ENCODE measurements at places on chromosomes 13 and 19.

GRCh38 chr19:16825312-16826052, 3.7 kb upstream of the SIN3B start:
- no peak for DNase-seq

GRCh38 chr13:57970404-57970803, 338.9 kb downstream of the PCDH17 start:
- DNase-seq, result no peak

DNA sequence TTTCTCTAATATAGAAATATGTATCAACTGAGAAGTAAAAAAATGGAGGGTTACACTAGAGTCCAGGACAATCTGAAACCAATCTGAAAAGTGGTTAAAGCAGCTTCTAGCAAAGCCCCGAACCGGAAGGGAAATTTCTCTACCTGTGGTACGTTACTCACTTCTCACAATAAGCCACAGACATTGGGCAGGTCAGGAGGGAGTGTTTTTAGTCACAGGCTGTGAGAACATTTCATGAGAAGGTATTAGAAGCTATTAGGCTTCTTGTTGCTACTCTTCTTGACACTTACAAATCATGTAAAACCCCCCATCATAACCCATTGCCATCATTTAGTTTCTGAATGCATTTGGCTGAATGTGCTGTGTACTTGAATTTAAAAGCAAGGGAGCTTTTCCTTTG, 120.9 kb downstream of the NUFIP1 start:
- DNase-seq, result no peak

- DNase-seq, result no peak
These were observed 9.4 kb upstream of the ZNF234 start for GRCh38 chr19:44131955-44132354.

DNA sequence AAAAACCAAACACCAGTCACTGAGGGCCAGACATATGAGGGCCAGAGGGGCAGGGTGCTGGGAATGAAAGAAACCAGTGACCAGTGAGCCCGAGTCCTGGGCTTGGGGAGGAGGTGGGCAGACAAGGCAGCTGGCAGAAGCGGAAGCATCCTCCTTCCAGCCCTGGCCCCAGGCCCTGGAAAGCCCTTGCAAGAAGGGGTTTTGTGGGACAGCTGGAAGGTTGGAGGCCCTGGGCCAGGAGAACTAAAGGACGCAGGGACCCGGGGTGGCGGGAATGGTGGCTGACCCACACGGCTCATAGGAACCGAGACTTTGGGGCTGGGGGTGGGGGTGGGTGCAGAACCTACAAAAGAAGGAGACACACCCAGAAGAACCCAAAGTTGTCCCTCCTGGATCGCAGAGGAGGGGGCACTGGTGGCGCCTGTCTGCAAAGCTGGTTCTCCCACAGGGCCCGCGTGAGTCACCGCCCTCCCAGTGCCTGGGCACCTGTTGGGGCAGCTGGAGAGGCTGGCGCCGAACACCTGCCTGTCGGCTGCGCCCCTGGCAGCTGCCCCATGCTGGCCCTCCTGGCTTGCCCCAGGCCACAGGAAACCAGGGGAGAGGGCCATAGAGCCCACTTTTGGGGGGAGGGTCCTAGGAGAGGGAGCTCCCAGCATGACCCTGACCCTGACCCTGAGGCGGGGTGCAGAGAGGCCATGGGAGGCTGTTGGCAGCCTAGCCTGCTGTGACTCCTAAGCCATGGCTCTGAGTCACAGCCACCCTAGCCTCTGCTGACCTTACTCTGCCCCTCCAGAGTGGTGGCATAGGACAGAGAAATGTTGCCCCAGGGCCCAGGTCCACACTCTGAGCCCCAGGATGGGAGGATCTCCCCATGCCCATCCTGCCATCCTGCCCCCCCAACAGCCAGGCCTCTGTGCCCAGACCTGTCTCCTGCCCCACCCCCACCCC, 802 bp downstream of the DMPK start:
- DNase-seq, result no peak

- no peak for DNase-seq
These were observed 11.5 kb upstream of the TFDP1 start for GRCh38 chr13:113573065-113573464.

DNA sequence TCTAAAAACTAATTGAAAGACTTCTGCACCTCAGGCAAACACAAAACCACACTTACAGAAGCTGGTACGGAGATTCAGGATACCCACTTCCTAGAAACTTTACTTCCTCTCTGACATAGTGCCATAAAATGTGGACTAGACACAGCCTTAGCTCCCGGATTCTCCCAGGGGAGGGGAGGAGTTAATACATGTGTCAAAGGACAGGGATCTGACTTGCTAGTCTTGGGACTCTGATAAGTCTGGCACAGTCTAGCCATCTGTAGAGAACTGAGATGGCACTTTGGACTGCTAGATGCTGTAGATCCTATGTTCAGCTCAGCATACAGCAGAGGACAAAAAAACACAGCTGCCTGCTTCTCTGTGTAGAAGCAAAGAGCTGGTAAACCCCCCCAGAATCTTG, 769.8 kb upstream of the MIR17HG start:
- no peak for DNase-seq

GRCh38 chr19:18710996-18711751, 27.7 kb downstream of the CRTC1 start:
- no peak for DNase-seq

GRCh38 chr19:33477781-33478180, 43.8 kb downstream of the PEPD start:
- DNase-seq, result no peak

DNA sequence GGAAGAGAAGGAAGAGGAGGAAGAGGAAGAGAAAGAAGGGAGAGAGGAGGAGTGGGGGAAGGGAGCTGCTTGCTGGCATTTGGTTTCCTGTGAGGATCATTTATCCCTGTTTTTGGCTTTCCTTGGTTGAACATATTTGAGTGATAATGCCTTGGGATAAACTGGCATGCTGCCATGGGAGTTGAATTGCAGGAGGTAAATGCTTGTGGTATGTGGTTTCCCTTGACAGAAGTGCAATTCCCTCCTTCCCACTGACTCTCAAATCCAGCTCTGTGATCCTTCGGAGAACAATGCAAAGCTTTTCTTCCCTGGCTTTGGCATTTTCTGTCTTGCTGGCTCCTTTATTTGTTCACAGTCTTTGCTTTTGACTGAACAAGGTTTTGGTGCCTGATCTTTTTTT, 27.2 kb upstream of the CBY2 start:
- no peak for DNase-seq

GRCh38 chr13:44758630-44759383, 182.7 kb upstream of the TSC22D1 start:
- no peak for DNase-seq

DNA sequence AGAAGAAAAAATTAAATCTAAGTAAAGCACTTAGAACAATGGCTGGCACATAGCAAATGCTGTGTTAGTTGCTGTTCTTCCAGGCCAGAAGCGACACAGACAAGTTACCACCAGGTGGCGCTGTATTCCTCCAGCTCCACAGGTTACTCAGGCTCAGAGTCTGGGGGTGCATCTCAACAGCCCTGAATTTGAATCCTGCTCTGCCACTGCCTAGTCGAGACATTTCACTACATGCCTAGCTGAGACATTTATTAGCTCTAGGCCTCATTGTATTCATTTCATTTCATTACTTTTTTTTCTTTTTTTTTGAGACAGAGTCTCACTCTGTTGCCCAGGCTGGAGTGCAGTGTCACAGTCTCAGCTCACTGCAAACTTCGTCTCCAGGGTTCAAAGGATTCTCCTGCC, 16.4 kb upstream of the CYP2B6 start:
- DNase-seq, result peak; percentile 73

DNA sequence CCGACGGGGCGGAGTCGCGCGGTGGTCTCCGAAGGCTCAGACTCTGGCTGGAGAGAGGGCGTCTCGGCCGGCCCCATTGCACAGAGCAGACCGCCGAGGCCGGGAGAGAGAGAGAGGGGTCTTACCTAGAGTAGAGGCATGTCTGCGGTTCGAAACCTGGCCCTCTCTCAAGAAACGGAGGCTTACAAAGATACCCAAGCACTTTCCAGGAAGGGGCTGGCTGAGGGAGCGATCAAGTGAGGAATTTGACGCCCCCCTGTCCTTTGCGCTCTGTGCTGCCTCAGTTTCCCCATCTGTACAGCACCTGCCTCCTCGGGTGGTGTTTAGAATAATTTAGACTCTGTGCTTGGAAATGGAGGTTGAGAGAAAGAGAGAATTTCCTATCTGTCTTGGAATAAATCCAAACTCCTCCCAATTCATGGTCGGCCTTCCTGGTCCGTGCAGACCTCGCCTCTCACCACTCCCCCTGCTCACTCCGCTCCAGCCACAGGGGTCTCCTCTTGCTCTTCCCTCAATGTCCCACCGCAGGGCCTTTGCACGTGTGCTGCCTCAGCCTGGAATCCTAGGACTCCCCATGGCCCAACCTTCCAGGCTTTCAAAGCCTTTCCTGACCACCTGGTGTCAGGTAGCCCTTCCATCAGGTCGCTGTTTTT, 658 bp upstream of the ISOC2 start:
- DNase-seq, result peak; percentile 50

GRCh38 chr13:73177916-73178565, 119.2 kb downstream of the KLF5 start:
- no peak for DNase-seq

DNA sequence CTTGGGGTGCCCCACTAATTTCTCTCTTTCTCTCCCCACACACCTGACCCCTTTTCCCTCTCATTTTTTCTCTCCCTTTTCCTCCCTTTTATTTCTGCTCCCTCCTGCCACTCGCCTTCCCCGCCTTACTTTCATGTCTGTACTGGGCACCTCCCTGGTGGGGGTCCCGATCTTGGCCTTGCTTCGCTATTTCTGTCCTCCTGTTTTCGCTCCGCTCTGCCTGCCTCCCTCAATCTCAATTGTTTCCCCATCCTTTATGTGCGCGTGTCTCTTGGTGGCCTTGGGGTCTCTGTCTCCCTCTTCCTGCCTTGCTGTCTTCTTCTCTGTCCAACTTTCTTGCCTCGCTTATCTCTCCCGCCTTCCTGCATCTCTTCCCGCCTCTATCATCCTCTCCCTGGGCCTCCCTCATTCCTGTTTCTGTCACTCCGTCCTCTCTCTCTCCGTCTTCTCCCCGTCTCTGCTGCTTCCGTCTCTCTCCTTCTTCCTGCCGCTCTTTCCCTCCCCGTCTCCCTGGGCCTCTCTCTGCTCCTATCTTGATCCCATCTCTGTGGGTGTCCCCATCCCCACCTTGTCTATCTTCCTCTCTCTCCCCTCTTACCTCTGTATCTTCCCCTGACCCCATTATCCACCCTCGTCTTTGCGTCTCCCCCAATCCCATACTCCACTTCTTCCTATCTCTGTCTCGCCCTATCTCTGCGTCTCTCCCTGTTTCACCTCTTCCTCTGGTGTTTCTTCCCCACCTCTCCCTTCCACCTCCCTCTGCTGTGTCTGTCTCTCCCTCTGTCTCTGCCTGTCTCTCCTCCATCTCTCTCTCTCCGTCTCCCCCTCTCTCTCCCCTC, 4.0 kb downstream of the GRIN2D start:
- no peak for DNase-seq

- no peak for DNase-seq
These were observed 34.9 kb upstream of the UQCRFS1 start for GRCh38 chr19:29247872-29248271.

DNA sequence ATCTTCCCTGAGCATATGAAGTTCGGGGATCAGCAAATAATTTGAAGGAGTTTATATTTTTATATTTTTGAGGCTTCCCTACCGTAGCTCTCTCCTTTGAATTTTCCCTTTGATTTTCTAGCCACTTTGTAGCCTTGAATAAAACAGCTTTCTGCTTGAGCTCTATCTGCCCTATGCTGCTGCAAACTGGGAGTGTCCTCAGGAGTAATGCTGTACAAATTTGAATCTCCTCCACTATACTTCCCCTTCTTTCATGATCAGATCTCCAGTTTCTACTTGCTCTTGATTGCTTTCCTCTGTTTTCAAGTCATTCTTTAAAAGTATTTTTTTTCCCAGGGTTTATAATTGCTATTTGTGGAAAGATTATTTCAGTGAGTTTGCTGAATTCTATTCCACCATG, 14.6 kb downstream of the PDS5B start:
- no peak for DNase-seq

DNA sequence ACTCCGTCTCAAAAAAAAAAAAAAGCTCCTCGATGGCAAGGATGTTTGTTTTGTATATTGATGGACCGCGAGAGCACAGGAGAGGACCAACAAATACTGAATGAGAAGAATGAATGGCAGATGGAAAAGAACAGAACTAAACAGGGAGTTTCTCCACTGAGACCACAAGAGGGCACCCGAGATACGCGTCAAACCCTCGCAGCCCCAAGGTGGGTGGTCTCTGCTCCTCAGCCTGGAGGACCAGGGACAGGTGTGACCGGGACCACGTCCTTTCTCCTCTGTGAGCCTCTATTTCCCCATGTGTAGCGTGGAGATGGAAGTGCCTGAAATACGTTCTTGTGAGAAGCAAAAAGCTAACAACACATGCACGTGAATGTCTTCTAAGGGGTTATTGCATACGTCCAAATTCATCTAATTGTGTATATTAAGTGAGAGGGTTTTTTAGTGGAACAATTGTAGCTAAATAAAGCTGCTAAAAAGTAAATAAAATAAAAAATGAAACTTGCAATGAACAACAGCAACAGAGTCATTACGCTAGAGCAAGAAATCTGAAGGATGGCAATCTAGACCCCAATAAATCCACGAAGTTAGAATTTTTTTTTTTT, 8.3 kb upstream of the CDC42EP5 start:
- peak; percentile 87 for DNase-seq

DNA sequence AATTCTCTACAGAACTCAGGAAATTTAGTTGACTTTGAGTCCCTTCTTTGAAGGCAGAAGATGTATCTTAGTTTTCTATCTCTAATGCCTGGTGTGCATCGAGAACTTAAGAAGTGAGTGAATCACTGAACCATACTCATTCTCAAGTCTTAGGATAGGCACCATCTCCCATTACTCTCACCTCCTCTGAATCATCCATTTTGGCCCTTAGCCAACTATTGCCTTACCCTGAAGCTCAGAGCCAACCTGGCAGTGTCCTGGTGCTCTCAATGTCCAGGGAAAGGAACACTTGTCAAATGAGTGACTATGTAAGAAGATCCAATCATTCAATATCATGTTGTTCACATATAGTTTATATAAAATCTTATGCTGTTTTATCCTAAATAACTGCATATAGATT, 146.6 kb downstream of the RGCC start:
- DNase-seq, result no peak

DNA sequence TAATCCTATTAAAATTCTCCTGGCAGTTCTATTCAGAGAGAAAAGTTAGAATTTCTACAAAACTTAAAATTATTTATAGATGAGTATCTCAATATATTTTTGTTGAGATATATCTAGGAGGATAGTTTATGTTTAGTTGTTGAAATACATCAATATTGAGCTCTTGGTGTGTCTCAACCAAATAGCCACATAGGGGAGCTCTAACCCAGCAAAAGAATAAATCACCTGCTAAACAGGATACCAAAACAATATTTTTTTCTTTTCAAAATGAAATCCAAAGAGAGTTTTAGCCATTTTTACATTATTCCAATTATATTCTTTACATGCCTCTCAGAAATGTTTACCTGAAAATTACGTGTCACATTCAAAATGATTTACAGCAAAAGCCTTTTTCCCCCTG, 954.7 kb downstream of the SLITRK6 start:
- DNase-seq, result no peak

DNA sequence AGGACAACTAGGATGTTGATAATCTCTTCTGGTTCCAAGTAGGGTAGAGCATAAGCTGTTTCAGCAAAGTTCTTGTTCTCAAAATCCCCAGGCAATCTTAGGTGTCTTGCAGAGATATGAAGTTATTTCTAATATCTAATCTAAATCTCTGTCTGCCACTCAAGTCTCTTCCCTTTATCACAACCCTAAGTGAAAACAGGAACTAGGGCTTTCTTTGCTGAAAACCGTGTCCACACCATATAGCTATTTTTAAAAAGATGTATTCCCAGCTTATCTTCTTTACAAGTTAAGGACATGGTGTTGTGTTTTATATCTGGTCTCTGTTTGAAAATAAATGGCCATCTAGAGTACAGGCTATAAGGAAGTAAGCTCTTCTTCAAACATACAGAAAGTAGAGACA, 11.3 kb upstream of the RNASEH2B start:
- no peak for DNase-seq
